ENCODE measurements at places on chromosomes 4 and X.

GRCh38 chr4:86400216-86400615, 40.4 kb upstream of the MAPK10 start:
- H3K36me3 ChIP-seq, result no peaks in the 10 kb centered on the region
- no peaks in the 10 kb centered on the region for H3K4me1 ChIP-seq
- no peak overlapping the region for H3K4me3 ChIP-seq

DNA sequence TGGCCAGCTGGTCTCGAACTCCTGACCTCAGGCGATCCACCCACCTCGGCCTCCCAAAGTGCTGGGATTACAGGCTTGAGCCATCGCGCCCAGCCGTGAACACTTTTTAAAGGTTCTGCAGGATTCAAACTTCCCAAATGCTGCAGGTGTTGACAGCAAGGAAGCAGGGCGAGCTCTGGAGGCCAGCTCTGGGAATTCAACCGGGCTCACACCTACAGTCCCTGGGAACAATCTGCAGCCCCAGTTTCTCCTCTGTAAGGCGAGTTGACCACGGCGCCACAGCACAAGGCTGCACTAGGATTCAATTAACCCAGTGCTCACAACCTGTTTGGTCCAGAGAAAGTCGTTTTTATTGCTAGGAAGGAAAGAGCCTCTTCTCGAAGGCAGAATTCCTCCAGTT, 1.6 kb downstream of the MTNR1A start:
- H3K27me3 ChIP-seq, result peaks cover 13% of the 10 kb centered on the region
- H3K4me1 ChIP-seq, result no peaks in the 10 kb centered on the region
- no peak for DNase-seq
- no peak overlapping the region for H3K27ac ChIP-seq
- no peaks in the 10 kb centered on the region for H3K36me3 ChIP-seq
- H3K4me3 ChIP-seq, result no peak overlapping the region

DNA sequence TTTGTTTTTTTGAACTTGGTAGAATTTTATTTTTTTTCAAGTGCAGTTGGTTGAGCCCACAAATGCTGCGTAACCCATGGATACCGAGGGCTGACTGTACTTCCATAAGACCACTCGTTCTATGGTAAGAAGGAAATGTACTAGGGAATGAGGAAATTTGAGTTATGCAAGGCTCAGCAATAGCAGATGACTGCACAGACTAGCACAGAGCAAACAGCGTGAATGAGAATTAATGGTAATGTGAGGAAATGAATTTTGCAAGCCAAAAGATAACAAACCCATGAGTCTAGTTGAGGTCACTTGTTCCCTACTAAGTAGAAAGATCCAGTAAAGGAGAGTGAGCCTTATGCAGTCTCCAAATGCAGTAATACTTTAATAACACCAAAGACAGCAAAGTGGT, 17.4 kb downstream of the GSPT2 start:
- no peak overlapping the region for H3K27ac ChIP-seq
- DNase-seq, result no peak
- H3K36me3 ChIP-seq, result no peaks in the 10 kb centered on the region
- no peaks in the 10 kb centered on the region for H3K4me1 ChIP-seq
- no peak overlapping the region for H3K4me3 ChIP-seq

DNA sequence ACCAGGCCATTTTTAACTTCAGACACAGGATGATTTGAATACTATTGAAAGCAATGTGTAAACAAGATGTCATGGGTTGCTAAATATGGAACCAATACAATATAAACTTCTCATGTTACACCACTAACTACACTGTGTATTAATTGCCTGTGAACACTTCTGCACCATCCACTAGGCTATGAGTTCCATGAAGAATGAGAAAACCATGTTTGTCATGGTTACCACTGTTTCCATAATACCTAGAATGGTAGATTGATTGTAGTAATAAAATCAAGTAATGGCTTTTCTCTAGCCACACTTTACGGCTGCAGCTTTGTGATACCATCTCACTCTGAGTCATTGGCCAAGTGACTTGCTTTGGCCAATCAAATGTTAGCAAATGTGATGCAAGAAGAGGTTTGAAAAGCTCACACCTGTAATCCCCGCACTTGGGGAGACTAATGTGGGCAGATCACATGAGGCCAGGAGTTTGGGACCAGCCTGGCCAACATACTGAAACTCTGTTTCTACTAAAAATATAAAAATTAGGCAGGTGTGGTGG, 19.9 kb upstream of the CYBB start:
- H3K27ac ChIP-seq, result no peak overlapping the region
- no peak for DNase-seq
- no peak overlapping the region for H3K4me3 ChIP-seq
- peaks cover 10% of the 10 kb centered on the region for H3K4me1 ChIP-seq

GRCh38 chrX:108396188-108396891, 41.9 kb downstream of the COL4A6 start:
- H3K36me3 ChIP-seq, result no peaks in the 10 kb centered on the region
- H3K4me1 ChIP-seq, result no peaks in the 10 kb centered on the region
- no peak overlapping the region for H3K4me3 ChIP-seq
- no peaks in the 10 kb centered on the region for H3K27me3 ChIP-seq

DNA sequence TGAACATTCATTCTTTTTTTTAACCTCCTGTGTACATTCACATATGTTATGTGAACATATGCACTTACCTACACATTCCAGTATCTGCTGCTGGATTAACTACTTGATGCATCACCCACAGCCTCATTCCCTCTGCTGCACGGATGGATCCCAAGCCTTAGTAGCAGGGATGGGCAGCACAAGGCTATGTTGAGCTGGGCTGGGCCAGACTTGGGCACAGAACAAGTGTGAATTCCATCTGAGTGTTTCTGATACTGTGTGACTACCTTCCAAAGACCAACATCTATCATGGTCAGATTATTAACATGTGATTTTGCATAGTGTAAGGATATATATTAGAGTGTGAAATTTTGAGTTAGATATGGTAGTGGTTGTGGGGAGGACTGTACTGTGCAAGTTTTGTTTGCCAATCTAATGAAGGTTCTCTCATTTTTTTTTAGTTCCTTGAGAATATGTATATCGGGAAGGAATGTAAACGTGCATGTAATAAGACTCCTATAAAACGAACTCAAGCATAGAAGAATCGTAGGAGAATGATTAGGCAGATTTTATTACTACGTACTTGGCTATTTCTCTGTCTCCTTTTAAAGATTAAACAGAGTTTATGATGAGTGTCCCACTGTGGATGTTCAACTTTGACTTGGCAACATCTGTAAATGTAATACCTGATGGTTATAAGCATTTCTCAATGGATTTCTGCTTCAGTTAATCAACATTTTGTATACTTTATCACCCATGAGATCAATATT, 23.4 kb upstream of the STBD1 start:
- H3K4me3 ChIP-seq, result no peak overlapping the region
- no peak overlapping the region for H3K27ac ChIP-seq
- no peaks in the 10 kb centered on the region for H3K4me1 ChIP-seq
- H3K36me3 ChIP-seq, result no peaks in the 10 kb centered on the region
- peaks cover 40% of the 10 kb centered on the region for H3K27me3 ChIP-seq

DNA sequence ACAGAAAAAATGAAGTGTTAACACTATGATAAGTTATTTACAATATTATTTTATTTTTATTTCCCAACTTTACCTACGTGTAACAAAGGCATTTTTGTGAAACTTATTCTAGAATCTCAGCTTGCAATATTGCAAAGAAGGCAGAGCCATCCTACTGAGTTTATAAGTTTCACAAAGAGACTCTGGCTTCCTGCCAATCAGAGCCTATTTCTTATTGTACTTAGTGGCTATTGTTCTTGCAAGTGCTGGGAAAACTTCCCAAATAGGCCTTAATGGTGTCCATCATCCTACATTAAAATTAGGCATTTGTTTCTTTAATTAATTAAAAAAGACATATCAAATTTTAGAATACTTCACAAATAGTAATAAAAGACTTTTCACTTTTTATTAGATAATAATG, 233.2 kb downstream of the EPHA5 start:
- H3K27me3 ChIP-seq, result no peaks in the 10 kb centered on the region
- H3K27ac ChIP-seq, result no peak overlapping the region
- no peaks in the 10 kb centered on the region for H3K4me1 ChIP-seq

GRCh38 chr4:186878203-186878776, 154.6 kb upstream of the FAT1 start:
- H3K27me3 ChIP-seq, result no peaks in the 10 kb centered on the region
- DNase-seq, result no peak
- no peak overlapping the region for H3K27ac ChIP-seq
- H3K36me3 ChIP-seq, result no peaks in the 10 kb centered on the region
- H3K4me3 ChIP-seq, result no peak overlapping the region

GRCh38 chr4:39312816-39313215, 53.3 kb downstream of the RFC1 start:
- DNase-seq, result no peak
- peaks cover 3% of the 10 kb centered on the region for H3K4me1 ChIP-seq
- H3K4me3 ChIP-seq, result no peak overlapping the region

DNA sequence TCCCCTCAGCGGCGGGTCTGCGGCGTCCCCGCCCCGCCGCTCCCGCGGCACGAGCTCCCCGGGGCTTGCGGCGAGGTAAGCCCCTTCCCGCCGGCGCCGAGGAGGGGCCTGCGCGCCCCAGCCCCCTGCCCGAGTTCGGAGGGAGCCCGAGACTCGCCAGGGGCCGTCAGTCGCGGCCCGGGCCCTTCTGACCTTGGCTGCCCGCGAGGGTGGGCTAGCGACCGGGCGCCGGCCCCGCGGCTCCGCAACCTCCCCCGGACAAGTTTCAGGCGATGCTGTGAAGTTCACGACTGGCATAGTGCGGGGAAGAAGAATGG, 554 bp downstream of the CDKL5 start:
- peak; percentile 3 for DNase-seq
- no peaks in the 10 kb centered on the region for H3K36me3 ChIP-seq
- peaks cover 5% of the 10 kb centered on the region for H3K4me1 ChIP-seq
- peaks cover 33% of the 10 kb centered on the region for H3K27me3 ChIP-seq
- peak overlapping the region; percentile 73 for H3K4me3 ChIP-seq

GRCh38 chrX:132875650-132876522, 82.5 kb downstream of the HS6ST2 start:
- H3K4me3 ChIP-seq, result no peak overlapping the region
- no peaks in the 10 kb centered on the region for H3K4me1 ChIP-seq
- peaks cover 3% of the 10 kb centered on the region for H3K27me3 ChIP-seq
- no peaks in the 10 kb centered on the region for H3K36me3 ChIP-seq
- DNase-seq, result no peak
- no peak overlapping the region for H3K27ac ChIP-seq

GRCh38 chr4:181737744-181738143, 505.5 kb upstream of the TENM3 start:
- no peak overlapping the region for H3K27ac ChIP-seq
- H3K27me3 ChIP-seq, result no peaks in the 10 kb centered on the region
- no peaks in the 10 kb centered on the region for H3K4me1 ChIP-seq
- no peak for DNase-seq
- no peak overlapping the region for H3K4me3 ChIP-seq

GRCh38 chr4:1090465-1091440, 22.6 kb downstream of the RNF212 start:
- H3K36me3 ChIP-seq, result no peaks in the 10 kb centered on the region
- no peak overlapping the region for H3K4me3 ChIP-seq

DNA sequence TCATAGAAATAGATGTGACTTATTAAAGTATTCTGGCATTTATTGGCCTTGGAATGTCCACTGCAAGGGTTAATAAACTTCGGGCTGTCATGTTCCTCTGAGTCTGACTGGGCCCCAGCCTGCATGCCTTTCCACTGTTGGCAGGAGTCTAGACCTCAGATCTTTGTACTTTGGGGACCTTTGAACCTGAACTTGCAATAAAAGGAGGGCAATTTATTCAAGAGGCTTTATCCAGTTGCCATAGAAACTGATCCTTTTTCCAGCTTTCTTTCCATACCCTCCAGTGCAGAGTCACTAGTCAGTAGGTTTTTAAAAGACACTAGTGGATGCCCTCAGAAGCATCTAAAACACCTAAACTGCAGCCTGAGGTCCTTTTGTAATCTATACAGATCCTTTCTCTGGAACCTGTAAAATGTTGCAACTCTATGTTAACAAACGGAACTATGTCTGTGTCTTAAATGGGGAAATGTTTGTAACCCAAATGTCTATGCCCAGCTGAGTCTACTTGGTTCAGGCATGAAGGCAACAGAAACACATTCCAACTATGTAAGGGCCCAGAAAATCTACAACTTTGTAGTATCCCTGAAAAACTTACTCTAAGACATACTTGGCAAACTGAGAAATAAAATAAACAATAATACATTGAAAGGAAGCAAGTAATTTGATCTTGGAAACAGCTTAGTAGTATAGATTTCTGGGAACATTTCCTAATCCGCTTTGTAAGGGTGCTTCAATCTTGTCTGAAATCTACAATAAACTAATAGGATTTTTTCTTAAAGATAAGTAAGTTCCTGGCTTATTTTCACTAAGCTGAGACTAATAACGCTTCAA, 41.5 kb downstream of the SOWAHB start:
- DNase-seq, result no peak
- H3K27ac ChIP-seq, result no peak overlapping the region
- peaks cover 12% of the 10 kb centered on the region for H3K27me3 ChIP-seq
- H3K36me3 ChIP-seq, result no peaks in the 10 kb centered on the region
- no peak overlapping the region for H3K4me3 ChIP-seq

DNA sequence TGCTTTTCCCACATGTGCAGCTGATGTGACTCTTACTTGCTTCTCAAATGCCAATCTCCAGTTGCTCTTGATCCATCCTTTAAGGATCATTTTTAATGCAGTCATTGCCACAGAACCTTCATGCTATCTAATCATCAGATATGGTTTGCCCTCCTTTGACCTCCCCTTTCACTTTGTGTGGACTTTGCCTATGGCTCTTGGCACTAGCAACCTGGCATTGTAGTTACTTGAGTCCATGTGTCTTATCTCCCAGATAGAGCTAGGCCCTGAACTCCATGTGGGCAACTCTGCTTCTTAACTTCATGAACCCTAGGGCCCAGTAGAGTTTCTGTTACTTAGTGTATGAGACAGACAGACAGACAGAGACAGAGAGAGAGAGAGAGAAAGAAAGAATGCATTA, 41.6 kb downstream of the MTM1 start:
- H3K4me3 ChIP-seq, result no peak overlapping the region
- H3K4me1 ChIP-seq, result peaks cover 2% of the 10 kb centered on the region
- H3K27me3 ChIP-seq, result no peaks in the 10 kb centered on the region
- peaks cover 34% of the 10 kb centered on the region for H3K36me3 ChIP-seq
- DNase-seq, result no peak

- no peaks in the 10 kb centered on the region for H3K4me1 ChIP-seq
- no peak overlapping the region for H3K27ac ChIP-seq
- no peak overlapping the region for H3K4me3 ChIP-seq
- no peak for DNase-seq
Observed at GRCh38 chr4:112063260-112063659, 82.0 kb upstream of the FAM241A start.

GRCh38 chr4:146193628-146194027, 18.1 kb downstream of the LSM6 start:
- no peak for DNase-seq
- H3K36me3 ChIP-seq, result peaks cover 15% of the 10 kb centered on the region
- no peak overlapping the region for H3K4me3 ChIP-seq
- H3K27ac ChIP-seq, result no peak overlapping the region
- H3K4me1 ChIP-seq, result no peaks in the 10 kb centered on the region

- H3K4me3 ChIP-seq, result no peak overlapping the region
- H3K27ac ChIP-seq, result no peak overlapping the region
- DNase-seq, result no peak
- H3K27me3 ChIP-seq, result no peaks in the 10 kb centered on the region
- no peaks in the 10 kb centered on the region for H3K36me3 ChIP-seq
- peaks cover 4% of the 10 kb centered on the region for H3K4me1 ChIP-seq
Observed at GRCh38 chrX:15271757-15272156, 1.9 kb upstream of the ASB9 start.

- no peak for DNase-seq
- H3K4me1 ChIP-seq, result no peaks in the 10 kb centered on the region
- no peak overlapping the region for H3K4me3 ChIP-seq
- peaks cover 5% of the 10 kb centered on the region for H3K27me3 ChIP-seq
Observed at GRCh38 chrX:69140837-69141236, 24.4 kb downstream of the PJA1 start.
